ENCODE measurements at places on chromosomes 1 and 21. TPM values are rescaled to one million over a fixed set of nuclear protein-coding genes. Genes with fewer than 3 reads are reported as not detected.

DYNLT4 gene
- total RNA-seq, result 2.3 TPM

DNA sequence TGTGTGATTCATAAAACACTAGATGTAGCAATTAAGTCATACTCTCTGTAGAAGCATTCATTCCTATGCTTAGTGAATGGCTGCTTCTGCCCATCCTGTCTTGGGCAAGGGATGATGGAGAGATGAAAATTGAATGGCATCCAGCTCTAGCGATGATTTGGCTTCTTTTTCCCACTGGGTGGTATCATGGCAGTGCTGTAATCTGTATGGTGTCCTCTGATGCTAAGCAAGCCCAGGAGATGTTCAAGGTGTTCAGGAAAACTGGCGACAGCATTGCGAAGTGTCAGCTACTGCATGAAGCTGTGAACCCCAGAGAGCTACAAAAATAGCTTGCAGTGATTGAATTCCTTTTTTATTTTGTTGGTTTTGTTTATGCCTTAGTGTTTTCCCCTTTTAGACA lies 48.9 kb upstream of the LEPR start:
- DNase-seq, result no peak

DNA sequence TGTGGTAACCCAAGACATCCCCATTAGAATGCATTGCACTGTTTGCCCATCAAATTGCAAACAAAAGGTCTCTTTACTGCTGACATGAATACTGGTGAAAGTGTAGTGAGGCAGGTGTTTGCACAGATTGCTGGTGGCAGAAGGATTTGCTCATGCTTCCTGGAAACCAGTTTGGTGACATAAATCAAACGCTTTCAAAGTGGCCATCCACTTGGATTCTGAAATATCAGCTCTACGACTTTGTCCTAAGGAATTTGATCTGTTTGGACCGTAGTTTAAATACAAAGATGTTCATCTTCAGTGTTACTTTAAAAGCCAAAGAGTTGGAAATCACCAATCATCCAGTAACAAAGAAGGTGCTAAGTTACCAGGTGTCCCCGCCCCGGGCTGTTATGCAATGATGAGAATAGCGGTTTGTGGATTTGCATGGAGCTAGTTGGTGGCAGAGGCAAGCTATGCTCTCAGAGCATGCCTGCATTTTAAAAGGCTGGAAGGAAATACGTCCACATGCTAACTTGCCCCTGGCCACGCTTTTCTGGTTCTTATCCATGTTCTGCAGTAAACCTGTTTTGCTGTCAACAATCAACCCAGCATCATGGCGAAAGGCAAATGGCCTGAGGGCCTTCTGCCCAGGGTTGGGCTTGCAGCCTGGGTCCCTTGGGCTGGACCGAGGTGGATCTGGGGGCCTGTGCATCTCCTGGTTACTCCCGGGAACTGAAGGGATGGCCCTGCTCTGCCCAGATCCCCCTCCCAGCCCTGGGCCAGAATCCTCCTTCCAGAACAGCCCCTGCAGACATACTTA lies 49.2 kb downstream of the UMODL1 start:
- no peak for DNase-seq

DNA sequence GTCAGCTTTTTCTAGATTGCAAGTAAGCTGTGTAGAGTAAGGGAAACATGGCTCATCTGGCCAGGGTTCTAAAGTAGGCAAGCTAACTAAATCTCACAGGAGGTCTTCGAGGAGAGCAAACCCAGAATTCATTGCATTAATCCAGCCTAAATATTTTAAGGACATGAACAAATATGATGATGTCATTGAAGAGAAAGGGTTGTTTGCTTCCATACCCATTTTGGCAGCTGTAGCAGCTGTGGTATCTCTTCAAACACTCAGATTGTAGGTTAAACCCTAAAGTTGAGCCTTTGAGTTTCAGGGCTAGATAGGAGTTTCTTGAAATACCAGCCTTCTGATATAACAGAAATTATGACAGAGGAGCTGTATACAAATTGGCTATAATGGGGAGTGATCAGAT lies 200.5 kb upstream of the C1orf105 start:
- DNase-seq, result no peak

- no peak for DNase-seq
Observed at GRCh38 chr1:51734896-51735745, 118.2 kb downstream of the OSBPL9 start.

TMEM200B gene
- total RNA-seq, result not detected

- DNase-seq, result no peak
Observed at GRCh38 chr1:223116950-223117349, 26.1 kb downstream of the TLR5 start.

SPATA21 gene
- not detected for total RNA-seq

GRCh38 chr1:17545356-17545755 lies 5.9 kb downstream of the ARHGEF10L start:
- no peak for DNase-seq
